Tibial nerve (tissue), 4 donors: ENCODE measurements at places on chromosomes 6 and 20. TPM values are rescaled to one million over a fixed set of nuclear protein-coding genes. Genes with fewer than 3 reads are reported as not detected.

Gene MCM9
- 17.0 TPM for total RNA-seq

Gene BNIP5
- not detected for total RNA-seq

Gene OPRL1
- 0.44 TPM for total RNA-seq

Gene CDSN
- not detected for total RNA-seq

Gene CTSZ
- total RNA-seq, result 120 TPM

Gene FRK
- 1.3 TPM for total RNA-seq

Gene FAM162B
- 6.7 TPM for total RNA-seq

DNA sequence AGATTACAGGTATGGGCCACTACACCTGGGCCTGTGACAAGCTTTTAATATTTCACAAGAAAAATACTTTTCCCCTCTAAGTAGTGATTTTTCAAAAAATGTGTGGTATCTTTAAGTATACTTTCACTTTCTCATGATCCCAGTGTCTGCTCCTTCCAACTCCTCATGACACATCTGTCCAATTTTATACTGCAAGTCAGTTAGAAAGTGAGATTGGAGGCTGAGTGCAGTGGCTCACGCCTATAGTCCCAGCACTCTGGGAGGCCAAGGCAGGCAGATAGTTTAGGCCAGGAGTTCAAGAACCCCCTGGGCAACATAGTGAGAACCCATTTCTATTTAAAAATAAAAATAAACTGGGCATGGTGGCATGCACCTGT lies 20.2 kb downstream of the PIM1 start:
- no peak for DNase-seq

- DNase-seq, result no peak
Measured at GRCh38 chr6:153043719-153044118, 41.2 kb upstream of the MTRF1L start.

- no peak for DNase-seq
Measured at GRCh38 chr20:41139227-41140093, 2.1 kb downstream of the PLCG1 start.

- DNase-seq, result peak; percentile 75
Measured at GRCh38 chr20:23668477-23668951, 20.3 kb downstream of the CST4 start.

DNA sequence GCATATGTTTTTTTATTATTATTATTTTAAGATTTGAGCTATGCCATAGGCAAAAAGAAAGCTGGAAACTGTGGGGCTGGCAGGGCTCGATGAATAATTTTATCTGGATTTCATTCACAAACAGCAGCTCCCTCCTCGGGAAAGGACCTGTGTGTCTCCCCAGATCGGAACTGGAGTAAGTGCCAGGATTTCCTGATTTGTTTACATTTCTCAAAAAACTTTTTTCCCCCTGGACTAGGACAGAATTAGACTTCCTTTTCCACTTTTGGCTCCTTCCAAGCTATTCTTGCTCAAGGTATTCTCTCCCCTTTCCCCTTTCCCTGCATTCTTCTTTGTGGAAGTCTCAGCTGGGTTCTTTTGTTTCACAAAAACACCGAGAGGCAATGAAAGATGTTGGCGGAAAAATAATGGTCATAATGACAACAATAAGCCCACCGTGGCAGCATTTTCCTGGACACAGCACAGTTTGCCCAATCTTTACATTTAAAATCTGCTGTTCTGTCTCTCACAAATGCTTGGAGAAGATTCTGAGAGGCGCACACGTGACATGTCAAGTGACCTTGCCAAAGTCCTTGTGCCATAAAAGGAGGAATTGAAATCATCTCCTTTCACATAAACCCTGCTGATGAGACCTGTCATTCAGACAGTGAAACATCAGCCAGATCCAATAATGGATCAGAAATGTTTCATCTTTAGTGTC lies 85.8 kb upstream of the PREP start:
- DNase-seq, result no peak

- DNase-seq, result no peak
Measured at GRCh38 chr6:69820438-69820837, 23.6 kb upstream of the LMBRD1 start.

DNA sequence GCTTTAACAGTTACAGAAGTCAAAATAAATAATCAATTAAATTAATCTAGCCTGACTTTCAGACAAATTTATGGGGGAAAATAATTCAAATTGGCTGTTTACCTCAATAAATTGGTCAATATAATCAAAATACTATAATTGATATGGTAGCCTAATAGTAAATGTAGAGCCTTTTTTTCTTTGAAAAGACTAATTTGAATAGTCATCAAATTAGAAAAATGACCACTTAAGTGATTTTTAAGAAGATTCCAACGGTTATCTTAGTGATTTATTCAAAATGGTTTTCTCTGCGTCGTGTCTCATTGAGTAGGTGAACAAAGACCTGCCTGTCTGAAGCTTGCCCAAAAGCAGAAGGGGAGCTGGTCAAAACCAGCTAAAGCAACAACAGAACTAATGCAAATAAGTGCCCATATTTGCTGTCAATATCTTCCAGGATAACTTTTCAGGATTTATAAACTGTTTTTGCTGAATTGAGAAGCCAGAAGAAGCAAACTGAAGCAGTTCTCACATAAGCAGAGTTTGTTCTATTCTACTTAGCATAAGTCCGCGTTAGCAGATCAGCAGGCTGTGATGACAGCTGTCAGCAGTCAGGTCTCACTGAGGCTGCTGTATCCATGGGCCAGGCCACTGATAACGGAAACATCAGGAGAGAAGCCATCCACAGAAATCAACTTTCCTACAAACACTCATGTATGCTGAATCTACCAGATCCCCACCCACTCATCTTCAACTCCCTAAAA lies 7.0 kb downstream of the RCAN2 start:
- no peak for DNase-seq
